ENCODE measurements at places on chromosomes 1 and 21.

- DNase-seq: no peak
These were observed 76.1 kb upstream of the KIAA0040 start for GRCh38 chr1:175268720-175269119.

DNA sequence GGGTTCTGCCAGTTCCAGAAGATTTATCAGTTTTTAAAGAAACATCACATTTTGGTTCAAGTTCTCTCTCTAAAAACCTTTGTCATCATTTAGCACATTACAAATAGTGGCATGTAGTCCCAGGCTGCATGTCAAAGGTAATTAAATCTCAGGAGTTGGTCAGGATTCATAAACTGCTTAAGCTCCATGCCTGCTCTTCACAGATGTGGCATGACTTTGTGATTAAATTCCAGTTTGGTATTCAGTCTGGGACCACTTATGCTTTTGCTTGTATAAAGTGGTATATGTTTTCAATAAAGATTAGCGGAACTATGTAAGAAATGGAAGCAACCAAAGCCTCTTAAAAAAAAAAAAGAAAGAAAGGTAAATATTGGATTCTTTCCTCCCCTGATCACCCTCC lies 408.0 kb downstream of the DISC1 start:
- DNase-seq: no peak

GRCh38 chr1:11653861-11654136 lies 430 bp downstream of the FBXO2 start:
- no peak for DNase-seq

GRCh38 chr1:207393610-207394009 lies 60.5 kb upstream of the CR2 start:
- no peak for DNase-seq

- DNase-seq: peak; percentile 98
These were observed at the start of gene ADAM15 for GRCh38 chr1:155050560-155051341. Gene ADAM15, plus strand, starts transcription at chr1:155051316. Its CDS starts 71 bp downstream, at chr1:155051387.

- DNase-seq: no peak
These were observed 138.9 kb downstream of the LHX8 start for GRCh38 chr1:75273110-75273509.

DNA sequence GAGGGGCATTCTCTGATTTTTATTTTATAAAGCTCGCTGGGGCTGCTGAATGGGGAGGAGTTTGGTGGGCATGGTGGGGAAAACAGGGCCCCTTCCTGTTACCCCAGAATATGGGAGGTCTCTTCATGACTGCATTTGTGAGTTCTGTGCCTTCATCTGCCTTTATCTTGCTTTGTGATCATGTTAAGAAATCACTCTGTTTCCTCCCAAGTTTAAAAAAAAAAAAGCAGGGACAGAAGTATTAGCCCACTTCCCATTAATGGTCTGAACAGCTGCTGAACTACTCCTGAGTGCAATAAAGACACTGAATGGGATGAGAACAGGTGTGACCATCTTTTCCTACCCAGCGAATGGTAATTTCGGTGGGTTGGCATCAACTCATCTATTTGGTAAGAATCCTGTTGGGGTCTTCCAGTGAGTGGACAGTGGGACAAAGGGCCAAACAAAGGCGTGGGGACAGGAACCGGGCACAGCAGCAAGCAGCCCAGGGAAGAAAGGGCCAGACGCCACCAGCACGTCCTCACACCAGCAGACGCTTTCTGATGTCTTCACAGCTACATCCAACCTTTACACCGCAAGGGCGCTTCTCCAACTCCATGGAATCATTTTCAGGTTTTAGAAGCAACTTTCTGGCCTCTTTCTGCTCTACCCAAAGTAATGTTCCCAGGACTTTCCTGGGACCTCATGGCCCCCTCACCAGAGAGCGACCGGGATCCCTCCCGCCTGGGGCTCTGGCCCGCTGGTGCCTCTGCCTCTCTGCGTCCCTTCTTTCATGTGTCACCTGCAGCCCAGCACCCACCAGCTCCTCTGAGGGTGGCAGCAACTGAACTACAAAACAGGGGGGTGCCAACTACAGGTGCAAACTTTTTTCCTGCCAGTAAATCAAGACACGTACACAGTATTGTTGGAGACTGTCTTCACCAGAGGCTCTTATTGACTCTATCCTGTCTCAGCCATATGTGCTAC lies 160.2 kb downstream of the ADSS2 start:
- DNase-seq: no peak

GRCh38 chr21:38729754-38730379 lies 75.9 kb upstream of the ETS2 start:
- DNase-seq: no peak

- DNase-seq: no peak
These were observed 29.1 kb upstream of the TRABD2B start for GRCh38 chr1:48026275-48026674.

DNA sequence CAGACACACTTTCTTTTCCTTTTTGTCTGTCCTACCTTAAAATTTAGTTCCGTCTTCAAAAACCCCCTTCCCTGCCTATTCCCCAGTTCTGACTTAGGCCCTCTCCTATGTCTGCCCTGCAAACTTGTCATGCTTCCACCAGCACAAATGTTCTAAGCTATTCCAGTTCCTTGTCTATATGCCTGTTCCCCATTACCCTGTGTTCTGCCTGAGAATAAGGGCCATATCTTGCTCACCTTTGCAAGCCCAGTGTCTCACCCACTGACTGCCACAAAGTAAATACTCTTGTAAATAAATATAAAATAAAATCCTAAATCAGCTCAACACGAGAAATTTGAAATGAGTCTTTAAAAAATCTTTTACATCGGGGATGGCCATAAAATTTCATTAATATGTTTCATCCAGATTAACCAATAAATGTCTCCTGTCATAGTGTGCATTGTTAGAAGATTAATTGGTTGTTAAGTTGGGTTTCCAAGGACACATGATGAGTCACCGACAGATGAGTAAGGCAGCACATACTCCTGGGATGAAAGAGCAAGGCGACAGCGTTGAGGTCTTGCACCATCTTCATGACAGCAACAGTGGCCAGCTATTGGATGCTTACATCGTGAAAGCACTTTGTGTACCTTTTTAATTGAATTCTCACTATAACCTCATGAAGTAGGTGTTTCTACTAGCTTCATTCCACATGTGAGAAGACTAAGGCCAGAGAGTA lies 92.6 kb upstream of the NGF start:
- no peak for DNase-seq

- DNase-seq: peak; percentile 88
These were observed 458 bp upstream of the ALPL start for GRCh38 chr1:21508580-21509350.

GRCh38 chr21:28604946-28605537 lies 387.6 kb downstream of the LTN1 start:
- DNase-seq: no peak

- no peak for DNase-seq
These were observed 52.5 kb downstream of the NFASC start for GRCh38 chr1:204923201-204923600.

DNA sequence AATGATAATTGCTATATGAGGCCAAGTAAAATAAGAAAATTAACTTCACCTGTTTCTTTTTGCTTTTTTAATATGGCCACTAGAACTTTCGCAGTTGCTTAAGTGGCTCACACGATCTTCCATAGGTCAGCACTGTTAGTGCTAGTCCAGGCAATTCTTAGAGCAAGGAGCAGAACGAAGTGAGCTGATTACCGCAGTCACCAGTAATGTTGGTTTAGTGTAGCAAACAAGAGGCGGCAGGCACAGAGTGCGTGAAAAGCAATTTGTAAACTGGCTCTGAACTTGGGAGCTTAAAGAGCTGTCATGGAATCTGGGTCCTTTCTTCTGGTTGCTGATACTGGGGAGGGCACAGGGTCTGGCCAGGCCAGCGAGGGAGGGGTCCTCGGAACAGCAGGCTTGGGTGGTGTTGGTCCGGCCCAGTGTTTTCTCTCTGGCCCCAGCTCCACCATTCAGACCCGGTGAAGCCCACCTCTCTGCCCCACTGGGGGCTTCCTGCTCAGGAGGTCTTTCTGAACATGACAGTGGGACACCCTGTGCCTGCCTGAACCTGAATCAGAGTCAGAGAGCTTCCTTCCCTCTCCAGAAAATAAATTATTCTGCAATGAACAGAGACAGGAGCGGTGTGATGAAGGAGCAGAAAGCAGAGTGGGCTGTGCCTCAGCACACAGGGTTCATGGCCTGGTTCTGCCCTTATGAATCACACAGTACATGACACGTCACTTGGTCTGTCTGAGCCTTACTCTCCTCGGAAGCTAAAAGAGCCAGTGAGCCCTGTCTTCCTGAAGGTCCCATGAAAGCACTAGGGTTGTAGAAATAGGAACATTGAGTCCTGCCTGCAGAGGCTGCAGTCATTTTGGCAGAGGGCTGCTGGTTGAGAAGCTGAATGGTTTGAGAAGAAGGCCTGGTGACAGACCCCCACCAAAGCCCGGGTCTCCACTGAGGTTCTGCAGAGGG lies 11.9 kb downstream of the ETS2 start:
- DNase-seq: no peak

DNA sequence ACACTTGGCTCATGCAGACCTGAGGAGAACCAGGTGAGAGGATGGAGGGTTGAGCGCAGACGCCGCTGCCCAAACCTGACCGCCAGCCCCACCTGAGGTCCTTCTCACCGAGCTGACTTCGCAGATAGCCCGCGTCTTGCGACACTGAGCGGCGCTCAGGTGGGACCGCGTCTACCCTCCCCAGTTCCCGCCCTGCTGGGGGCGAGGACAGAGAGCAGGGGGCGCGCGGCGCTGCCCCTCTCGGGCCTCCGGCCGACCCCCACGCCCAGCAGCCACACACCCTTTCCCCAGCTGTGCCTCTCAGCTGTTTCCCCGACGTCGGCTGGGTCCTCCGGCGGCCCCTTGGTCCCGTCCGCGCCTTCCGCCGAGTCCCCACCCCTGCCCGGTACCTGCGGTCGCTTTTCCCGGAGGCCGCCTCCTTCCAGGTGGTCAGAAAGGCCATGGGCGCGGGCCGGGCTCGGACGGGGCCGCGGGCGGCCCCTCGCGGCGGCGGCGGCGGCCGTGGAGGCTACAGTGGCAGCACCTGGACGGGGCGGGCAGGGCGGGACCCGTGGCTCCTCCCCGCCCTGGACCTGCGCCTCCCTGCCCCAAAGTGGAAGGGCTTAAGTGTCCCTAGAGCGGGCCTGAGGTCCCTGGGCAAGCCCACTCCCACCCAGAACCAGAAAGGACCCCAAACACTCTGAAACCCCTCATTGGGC lies 14.4 kb upstream of the TTC39A start:
- DNase-seq: no peak

DNA sequence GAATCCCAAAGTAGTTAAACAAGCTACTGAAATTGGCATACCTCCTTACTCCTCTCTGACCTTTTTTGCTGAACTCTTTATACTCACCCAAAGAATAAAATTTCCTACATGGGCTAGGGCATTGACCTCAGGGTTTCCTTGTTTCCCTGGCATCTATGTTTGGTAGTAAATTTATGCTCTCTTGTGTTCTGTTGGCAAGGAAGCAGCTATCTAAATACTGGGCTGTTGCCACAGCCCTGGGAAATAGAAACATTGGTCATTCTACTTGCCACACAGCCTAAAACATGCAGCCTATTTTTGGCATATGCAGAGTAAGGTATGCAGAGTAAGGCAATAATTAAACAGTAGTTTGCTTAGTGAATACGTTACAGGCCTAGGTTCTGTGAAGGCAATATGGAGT lies 351.4 kb downstream of the HLX start:
- DNase-seq: no peak

DNA sequence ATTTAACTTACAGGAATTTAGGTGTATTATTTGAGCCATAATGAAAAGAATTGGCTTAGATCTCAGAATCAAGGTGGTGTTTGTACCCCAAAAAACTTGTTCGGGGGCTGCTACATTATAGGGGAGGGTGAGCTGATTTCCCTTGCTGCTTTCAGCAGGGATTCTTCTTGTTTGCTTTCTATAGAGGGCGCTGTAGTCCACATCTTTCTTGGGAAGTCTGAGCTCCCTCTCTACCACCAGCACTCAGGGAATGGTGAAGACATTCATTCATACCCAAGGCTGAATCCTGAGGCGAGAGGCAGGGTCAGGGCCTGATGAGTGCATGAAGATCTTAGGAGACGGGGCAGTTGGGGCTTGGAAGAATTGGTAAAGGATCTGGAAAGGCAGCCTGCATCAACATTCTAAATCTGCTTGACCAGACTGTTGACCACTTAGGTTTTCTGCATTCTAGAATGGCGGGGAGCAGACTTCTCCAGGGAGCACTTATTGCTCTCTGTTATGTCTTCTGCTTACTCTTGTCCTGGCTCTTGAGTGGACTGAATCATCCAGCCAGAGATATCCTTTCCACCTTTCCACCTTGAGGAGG lies 18.9 kb downstream of the SPATA46 start:
- no peak for DNase-seq

DNA sequence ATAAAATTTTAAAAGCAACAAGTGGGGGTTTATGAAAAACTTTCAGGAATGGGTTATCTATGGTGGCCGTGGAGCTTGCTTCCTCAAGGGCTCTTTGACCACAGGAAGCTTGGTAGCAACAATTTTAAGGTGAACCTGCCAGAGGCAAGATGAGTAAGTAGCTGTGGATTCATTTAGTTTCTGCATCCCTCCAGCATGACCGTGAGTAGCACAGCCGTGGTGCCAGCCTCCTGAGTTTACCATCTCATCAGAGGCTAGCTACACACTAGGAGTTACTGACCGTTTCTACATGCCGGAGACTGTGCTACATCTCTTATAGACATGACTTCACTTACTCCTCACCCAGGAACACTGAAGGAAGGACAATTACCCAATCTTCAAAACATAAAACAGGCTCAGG lies 30.1 kb upstream of the PLEKHG5 start:
- DNase-seq: no peak

DNA sequence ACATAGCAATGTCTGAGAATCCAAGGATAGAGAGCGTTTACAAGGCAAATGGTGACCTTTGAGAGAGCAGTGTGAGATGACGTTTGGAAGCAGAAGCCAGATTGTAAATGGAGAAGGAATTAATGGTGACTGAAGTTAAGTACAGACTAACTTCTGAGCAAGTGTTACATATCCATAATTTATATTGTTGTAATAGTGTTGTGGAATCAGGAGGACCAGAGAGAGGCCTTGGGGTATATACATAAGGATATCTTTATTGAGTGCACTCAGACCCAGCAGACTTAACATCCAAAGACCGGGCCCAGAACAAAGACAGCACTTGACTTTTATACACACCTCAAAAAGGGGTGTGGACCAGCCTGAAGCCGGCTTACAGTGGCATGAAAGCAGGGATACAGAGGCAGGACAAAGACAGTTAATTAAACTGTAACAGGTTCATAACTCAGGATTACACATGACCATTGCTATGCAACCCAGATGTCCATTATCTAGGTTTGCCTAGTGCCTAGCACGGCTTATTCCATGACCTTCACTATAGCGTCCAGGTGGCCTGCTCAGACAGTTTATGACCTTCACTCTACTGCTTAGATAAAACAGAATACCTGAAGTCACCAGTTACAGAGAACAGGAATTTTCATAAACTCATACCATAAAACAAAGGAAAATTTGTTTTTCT lies 2.7 kb upstream of the MGST3 start:
- DNase-seq: no peak

- peak; percentile 68 for DNase-seq
These were observed 49.7 kb downstream of the RASSF5 start for GRCh38 chr1:206556750-206557635.

GRCh38 chr1:163655565-163655964 lies 333.8 kb downstream of the NUF2 start:
- no peak for DNase-seq

GRCh38 chr1:8814865-8815264 lies 2.6 kb downstream of the RERE start:
- no peak for DNase-seq

All from frontal cortex (tissue), 4 donors.